Renal cortical epithelial cell (primary cell): ENCODE measurements at places on chromosomes 11 and 22.
A peak's percentile ranks its signal among the peaks of the same experiment; 100 is the strongest.

DNA sequence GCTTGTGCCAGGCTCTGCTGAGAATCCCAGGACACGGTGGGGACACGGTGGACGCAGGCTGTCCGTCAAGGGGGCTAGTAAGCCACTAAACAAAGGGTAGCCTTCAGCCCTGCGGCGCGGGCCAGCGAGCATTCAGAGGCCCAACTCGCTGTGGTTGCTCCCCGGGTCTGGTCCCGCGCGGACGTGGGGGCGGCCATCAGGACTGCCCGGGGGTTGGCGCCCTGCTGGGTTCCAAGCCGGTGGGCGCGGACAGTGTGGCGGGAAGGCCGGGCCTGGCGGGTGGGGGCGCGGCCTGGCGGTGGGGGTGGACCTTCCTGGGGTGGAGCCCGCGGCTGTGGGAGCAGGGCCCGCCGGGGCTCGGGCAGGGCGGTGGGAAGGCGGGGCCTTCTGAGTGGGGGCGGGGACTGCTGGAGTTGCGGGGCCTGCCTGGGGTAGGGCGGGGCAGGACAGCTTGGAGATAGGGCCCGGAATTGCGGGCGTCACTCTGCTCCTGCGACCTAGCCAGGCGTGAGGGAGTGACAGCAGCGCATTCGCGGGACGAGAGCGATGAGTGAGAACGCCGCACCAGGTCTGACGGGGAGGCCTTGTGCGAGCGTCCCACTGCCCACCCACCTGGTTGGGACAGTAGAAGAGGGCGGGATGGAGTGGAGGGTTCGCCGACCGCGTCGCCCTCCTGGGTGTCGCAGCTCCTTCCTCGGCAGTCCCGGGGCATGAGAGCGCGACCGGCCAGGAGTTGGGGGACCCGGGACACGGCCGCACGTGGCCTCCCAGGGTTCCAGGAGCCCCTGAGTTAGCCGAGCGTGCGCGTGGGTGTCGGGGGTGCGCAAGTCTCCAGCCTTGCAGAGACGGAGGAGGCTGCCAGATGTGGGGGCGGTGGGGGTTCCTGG is at the start of gene SERHL2:
SERHL2 (plus strand) TSS at position 482 of the 887 bp plus-strand sequence; CDS start at position 547, 65 bp downstream.
- DNase-seq, result peak; percentile 13

- no peak for DNase-seq
Observed at GRCh38 chr11:60204922-60205321, 22.0 kb upstream of the MS4A6A start.

- no peak for DNase-seq
Observed at GRCh38 chr22:44802071-44802700, 49.8 kb downstream of the ARHGAP8 start.

- DNase-seq, result no peak
Observed at GRCh38 chr11:8091721-8092120, 10.7 kb downstream of the TUB start.

DNA sequence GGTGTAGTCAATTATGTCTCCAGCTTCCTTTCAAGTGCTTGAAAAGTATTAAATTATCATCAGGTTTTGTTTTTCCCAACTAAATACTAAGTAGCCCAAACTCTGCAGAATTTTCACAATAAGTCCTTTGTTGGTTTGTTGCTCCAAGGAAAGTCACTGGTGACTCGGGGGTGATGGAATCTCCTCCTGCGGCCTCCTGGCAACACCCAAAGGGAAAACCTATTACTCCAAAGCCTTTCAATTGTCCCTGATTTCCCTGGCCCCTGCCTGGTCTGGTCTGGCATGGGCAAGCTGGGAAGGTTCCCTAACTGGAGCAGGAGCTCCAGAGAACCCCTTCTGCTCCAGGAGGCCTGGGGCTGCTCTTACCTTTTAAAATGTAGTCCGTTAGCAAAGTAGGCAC is 47.9 kb downstream of the FEZ1 start:
- peak; percentile 50 for DNase-seq

DNA sequence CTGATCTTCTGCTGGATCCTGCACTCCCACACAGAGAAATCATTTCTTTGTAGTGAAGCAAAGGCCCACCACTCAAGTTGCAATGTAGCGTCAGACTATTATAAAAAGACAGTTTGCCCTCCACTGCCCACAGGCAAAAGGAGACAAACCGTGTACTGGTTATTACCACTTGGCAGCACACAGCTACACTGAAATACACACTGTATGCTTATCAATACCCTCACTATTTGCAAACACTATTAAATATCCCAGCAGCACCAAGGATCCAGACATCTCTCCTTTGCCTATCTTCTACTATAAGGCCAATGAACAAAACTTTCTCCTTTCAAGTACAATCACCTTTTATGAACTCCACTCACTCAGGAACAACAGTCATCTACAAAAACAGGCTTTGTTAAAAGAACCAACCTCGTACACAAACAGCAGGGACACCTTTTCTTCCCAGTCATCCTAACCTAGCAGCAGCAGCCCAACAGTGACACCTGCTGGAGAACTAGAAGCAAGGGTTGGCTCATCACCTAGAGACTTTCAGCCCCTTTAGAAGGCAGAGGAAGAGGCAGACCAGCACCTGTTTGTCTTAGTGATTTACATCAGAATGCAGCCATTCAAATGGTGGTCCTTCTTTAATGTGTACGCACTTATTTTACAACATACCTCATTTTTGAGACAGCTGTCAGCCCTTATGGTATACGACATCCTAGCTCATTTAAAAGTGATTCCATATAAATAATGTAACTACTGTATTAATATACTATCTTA is 56.1 kb downstream of the AMBRA1 start:
- peak; percentile 71 for DNase-seq

GRCh38 chr11:73466643-73467042 is 90.4 kb downstream of the RELT start:
- DNase-seq, result no peak

GRCh38 chr11:44192462-44193100 is 97.1 kb downstream of the EXT2 start:
- DNase-seq, result no peak

DNA sequence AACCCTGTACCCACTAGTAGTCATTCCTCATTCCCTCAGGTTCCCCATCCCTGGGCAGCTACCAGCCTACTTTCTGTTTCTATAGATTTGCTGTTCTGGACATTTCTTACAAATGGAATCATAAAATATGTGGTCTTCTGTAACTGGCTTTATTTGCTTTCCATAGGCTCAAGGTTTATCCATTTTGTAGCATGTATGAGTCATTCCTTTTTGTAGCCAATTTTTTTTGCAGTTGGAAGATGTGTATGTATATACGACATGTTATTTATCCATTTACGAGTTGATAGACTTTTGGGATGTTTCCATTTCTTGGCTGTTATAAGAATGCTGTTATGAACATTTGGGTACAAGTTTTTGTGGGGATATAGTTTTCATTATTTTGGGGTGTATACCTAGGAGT is 130.6 kb downstream of the WNT11 start:
- no peak for DNase-seq

- peak; percentile 18 for DNase-seq
Observed at GRCh38 chr11:115716601-115717529, 212.7 kb upstream of the CADM1 start.

DNA sequence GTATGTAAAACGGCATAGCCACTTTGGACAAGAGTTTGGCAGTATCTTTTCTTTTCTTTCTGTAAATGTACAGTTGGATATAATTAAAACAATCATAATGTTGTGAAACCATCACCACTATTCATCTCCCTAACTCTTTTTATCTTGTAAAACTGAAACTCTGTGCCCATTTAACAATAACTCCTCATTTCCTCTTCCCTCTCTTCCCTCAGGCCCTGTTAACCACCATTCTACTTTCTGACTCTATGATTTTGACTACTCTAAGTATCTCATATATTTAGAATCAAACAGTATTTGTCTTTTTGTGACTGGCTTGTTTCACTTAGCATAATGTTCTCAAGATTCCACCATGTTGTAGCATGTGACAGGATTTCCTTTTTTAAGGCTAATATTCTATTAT is 10.2 kb downstream of the SCUBE2 start:
- DNase-seq, result no peak
